ENCODE measurements at places on chromosomes 6 and 20.

DNA sequence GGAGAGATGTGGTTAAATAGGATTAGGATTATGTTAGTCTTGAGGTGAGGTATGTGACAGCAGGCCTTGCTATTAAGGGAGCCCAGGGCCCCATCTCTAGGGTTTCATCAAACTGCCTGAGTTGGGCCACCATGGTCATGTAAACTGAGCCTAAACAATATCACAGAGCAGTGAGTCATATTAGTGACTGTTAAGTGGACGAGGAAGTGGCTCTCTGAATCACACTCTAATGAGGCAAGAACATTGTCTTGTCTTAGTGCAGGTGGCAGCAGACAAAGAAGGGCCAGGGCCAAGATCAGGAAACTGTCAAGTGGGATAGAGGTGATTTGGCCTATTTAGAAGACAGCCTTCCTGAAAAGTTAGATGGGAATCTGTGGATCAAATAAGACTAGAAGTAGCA is 23.1 kb downstream of the ENPP3 start:
- DNase-seq = no peak

DNA sequence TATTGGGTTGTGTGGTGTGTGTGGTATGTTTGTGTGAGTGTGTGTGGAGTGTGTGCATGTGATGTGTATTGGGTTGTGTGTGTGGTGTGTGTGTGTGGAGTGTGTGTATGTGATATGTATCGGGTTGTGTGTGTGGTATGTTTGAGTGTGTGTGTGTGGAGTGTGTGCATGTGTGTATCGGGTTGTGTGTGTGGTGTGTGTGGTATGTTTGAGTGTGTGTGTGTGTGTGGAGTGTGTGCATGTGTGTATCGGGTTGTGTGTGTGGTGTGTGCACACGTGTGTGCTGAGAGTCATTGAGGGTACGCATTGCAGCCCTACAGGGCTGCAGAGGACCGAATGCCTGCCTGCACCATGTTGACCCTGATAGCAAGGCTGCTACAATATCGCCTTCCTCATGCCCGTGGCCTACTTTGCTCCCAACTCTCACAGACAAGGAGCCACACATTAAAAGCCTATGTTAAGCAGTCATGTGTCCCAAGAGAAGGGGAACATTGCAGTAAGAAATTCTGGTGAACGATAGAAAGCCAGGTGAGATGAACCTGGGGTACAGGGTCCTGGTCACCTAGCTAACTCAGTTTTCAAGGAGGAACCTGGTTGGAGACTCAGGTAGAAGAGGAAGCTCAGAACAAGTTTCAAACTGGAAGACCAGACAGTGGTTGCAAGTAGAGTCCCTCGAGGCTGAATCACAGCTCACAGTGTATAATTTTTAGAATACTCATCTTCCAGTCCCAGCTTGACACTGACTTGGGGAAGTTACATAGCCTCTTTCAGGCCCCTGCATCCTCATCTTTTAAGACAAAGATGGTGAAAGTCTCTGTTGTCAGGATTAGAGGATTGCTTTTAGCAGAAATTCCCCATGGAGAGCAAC is 45.7 kb upstream of the TMEM170B start:
- DNase-seq = no peak

GRCh38 chr6:143952060-143952778 is 55.8 kb downstream of the PLAGL1 start:
- DNase-seq = no peak

GRCh38 chr6:107398001-107398400 is 61.4 kb downstream of the PDSS2 start:
- no peak for DNase-seq

GRCh38 chr6:80154160-80154559 is 47.7 kb downstream of the BCKDHB start:
- no peak for DNase-seq

DNA sequence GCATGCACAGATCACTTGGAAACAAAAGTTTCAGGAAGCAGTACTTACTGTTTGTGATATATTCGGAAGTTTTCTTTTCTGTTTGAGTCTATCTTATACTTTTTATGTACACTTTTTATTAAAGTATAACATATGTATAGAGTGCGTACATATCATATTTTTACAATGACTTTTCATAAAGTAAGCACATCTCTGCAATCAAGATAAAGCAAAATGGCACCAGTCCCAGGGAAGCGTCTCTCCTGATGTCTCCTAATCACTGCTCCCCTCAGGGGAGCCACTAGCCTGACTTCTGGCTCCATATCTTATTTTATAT is 26.3 kb downstream of the CDS2 start:
- DNase-seq = no peak

All from cardiac septum (tissue), 1 donor.